B cell (primary cell): ENCODE measurements at places on chromosomes 1 and 21. TPM values are rescaled to one million over a fixed set of nuclear protein-coding genes. Genes with fewer than 3 reads are reported as not detected.

The LORICRIN gene
- total RNA-seq, result 0.39 TPM in 1 of 2 replicates, not detected in the other

The AMY2B gene
- 43.8 and 46.3 TPM in 2 replicates for total RNA-seq

The DIRAS3 gene
- not detected in 2 replicates for total RNA-seq

The ERICH3 gene
- 0.27 and 0.46 TPM in 2 replicates for total RNA-seq

The RUNX3 gene
- total RNA-seq, result 116 and 127 TPM in 2 replicates

The PIAS3 gene
- total RNA-seq, result 45.0 and 51.0 TPM in 2 replicates

The FNDC10 gene
- total RNA-seq, result 1.4 and 1.6 TPM in 2 replicates

The GPR52 gene
- 12.1 and 15.6 TPM in 2 replicates for total RNA-seq

The PROK1 gene
- not detected in 2 replicates for total RNA-seq

The NGF gene
- total RNA-seq, result not detected in 2 replicates

The ZBTB40 gene
- 51.9 and 56.3 TPM in 2 replicates for total RNA-seq

The DHRS3 gene
- total RNA-seq, result 0.29 and 0.37 TPM in 2 replicates

The ASTN1 gene
- total RNA-seq, result not detected in 2 replicates

The CD34 gene
- total RNA-seq, result 0.05 TPM in 1 of 2 replicates, not detected in the other

The LHX8 gene
- not detected in 2 replicates for total RNA-seq

The ZNF687 gene
- total RNA-seq, result 49.6 and 54.0 TPM in 2 replicates

The ANKRD65 gene
- total RNA-seq, result not detected in 2 replicates

The RPE65 gene
- total RNA-seq, result not detected in 2 replicates

The SEC16B gene
- 0.10 TPM in 1 of 2 replicates, not detected in the other for total RNA-seq

The SPRR2B gene
- not detected in 2 replicates for total RNA-seq

The LCE1F gene
- total RNA-seq, result not detected in 2 replicates

The MAPKAPK2 gene
- 85.8 and 91.1 TPM in 2 replicates for total RNA-seq

The OVAAL gene
- total RNA-seq, result not detected in 2 replicates

The MEX3A gene
- 0.73 and 1.1 TPM in 2 replicates for total RNA-seq

The DYNLT4 gene
- 0.39 TPM in 1 of 2 replicates, not detected in the other for total RNA-seq

The AADACL4 gene
- total RNA-seq, result not detected in 2 replicates

The VASH2 gene
- total RNA-seq, result not detected in 2 replicates

The NTNG1 gene
- total RNA-seq, result 3.2 and 3.7 TPM in 2 replicates

The HES3 gene
- total RNA-seq, result not detected in 2 replicates

The SLC30A2 gene
- not detected in 2 replicates for total RNA-seq

The LRRC53 gene
- not detected in 2 replicates for total RNA-seq

The ADAM30 gene
- total RNA-seq, result not detected in 2 replicates

The TPTE gene
- total RNA-seq, result not detected in 2 replicates

The SPATA45 gene
- 0.64 TPM in 1 of 2 replicates, not detected in the other for total RNA-seq

The TRIM67 gene
- 0.05 TPM in 1 of 2 replicates, not detected in the other for total RNA-seq

The ZNF670 gene
- 4.4 and 4.6 TPM in 2 replicates for total RNA-seq

The FCGR3A gene
- 0.92 and 1.3 TPM in 2 replicates for total RNA-seq

The KIF14 gene
- total RNA-seq, result 0.05 and 0.15 TPM in 2 replicates

The TOMM40L gene
- total RNA-seq, result 9.2 and 9.4 TPM in 2 replicates

The ITGB2 gene
- 86.7 and 102 TPM in 2 replicates for total RNA-seq

The RIMS3 gene
- total RNA-seq, result 5.4 and 5.9 TPM in 2 replicates

The RIPK4 gene
- not detected in 2 replicates for total RNA-seq
